ENCODE measurements at places on chromosomes 13 and 19.
A peak's percentile ranks its signal among the peaks of the same experiment; 100 is the strongest.

DNA sequence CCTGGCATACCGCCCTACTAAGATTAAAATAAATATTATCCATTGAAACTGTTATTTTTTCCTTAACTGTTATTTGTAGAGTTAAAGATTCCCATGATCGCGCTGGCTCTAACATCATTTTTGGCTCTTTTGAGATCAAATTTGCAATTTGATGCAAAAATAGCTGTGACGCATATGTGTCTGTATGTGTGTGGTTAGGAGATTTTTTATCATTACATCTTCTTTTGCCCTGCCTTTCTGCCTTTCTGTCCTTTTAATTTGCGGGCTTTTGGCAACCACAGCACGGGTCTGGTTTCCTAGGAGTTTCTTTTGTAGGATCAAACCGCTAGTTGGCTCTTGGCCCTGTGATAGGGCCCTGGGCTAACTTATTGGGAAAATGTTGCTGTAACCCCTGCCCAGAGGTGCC lies 37.3 kb upstream of the ALOX5AP start:
- DNase-seq, result no peak

DNA sequence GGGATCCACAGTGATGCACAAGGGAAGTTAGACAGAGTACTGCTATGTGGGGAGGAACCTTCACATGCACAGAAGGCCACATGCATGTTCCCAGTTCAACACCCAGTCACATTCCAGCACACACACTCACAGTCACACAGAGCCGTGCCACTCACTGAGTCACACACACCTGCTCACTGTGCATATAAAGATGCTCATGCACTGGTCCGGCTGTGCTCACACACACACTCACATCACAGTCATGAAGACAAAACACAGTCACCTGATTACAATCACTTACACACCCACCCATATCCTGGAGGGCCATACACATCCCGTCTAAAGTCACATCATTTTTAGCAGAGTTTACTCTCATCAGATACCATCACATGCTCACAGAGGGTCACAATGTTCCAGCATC lies 478 bp downstream of the CLC start:
- DNase-seq, result no peak

GRCh38 chr19:35862528-35862927 lies 5.8 kb downstream of the KIRREL2 start:
- DNase-seq, result no peak

- DNase-seq, result no peak
Observed at GRCh38 chr13:23672616-23673015, 102.4 kb downstream of the TNFRSF19 start.

DNA sequence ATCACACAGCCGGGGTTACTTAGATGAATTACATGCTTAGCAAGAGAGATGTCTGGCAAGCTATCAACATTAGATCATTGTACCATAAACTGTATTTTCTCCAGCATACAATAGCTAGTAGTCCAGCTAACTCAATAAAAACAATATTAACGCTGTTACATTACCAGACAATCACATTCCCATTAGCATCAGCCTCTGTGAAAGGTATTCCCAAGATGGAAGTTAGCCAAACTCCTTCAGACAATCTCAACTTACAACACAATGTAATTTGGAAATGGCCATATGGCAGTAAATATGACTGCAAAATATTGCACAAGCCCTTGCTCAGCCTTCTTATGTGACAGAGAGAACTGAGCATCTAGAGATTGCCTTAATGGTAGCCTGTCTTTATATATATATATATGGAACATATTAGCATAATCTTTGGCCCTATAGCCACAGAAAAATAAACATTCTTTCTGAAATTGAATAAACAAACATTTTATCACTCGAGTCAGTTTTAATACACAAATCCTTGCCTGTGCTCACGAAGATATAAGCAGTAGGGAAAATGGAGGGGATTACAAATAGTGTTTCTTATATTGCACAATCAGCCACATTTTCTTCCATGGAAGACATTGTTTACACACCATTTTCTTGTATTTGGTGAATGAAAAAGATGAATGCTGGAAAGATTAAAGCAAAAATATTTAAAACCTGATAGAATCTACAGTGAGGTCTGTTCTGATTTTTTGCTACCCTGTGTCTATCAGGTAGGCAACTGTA lies 1060.5 kb downstream of the DIAPH3 start:
- DNase-seq, result no peak

GRCh38 chr19:58538257-58539168 lies 5.4 kb upstream of the TRIM28 start:
- no peak for DNase-seq

- DNase-seq, result no peak
Observed at GRCh38 chr13:76523740-76524340, 362.4 kb downstream of the KCTD12 start.

DNA sequence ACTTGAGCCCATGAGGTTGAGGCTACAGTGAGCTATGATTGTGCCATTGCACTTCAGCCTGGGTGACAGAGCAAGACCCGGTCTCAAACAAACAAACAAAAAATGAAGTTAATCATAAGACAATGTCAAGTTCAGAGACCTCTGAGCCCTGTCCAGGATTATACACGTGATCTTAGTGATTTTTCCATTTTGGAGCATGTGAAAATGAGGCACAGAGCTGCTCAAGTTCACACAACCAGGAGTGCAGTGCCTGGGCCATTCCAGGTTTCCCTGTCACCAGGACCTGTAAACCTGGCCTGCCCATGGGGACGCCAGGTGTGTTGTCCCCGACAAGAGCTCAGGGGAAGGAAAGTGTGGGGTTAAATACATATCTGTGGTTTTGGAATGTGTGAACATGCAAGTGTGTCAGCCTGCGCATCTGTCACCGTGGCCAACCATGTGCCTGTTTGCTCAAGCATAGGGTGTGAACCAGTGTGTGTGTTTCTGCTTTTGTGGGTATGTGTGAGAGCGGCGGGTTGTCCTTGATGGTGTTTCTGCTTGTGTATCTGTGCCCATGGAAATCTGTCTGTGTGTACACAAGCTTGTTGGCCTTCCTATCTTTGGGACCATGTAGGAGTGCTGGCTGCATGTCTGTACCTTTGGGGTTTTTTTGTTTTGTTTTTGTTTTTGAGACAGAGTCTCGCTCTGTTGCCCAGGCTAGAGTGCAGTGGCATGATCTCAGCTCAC lies 1.5 kb upstream of the FXYD1 start:
- no peak for DNase-seq

- DNase-seq, result no peak
Observed at GRCh38 chr19:27824108-27824507, 1388.8 kb downstream of the UQCRFS1 start.

DNA sequence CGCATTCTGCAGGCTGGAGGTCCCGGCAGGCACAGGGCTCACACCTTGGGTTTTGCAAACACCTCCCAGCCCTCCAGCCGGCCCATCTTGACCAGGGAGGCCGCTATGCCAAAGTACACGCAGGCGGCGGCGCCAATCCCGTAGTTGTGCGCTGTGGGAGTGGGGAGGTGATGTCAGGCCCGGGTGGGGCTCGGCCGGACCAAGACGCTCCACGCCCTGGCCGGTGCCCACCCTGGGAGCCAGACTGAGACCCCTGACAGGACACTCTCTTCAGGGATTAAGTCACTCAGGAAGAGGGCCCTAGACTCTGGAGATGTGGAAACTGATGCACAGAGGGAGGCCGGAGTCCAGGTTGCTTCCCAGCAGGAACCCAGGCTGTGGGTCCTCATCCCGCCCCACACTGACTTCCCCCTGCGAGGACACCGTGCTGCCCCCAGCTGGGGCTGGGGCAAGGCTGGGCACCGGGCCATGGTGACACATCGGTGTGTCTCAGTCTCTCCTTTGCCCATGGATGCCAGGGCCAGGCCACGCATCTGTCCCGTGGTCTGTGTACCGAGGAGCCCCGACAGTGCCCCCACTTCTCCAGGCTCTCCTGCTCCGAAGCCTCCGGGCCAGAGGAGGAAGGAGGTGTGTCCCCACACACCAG lies 8.8 kb downstream of the NDUFA11 start:
- no peak for DNase-seq

DNA sequence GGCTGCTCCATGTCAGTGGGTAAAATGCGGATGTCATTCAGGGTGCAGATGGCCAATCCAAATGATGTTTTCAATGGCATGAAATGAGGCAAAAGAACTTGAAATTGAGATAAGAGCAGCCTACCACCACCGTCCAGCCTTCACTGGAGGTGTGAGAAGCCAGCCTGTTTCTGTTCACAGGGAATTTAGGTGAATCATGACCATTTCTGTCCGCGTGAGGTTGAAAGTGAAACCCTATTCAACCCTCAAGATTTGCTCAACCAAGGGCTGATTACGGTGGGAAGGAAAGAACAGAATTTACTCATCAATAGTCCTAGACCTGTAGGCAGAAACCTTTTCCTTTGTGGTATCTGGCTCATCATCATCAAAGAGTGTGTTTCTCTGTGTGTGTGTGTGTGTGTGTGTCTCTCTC lies 370.7 kb downstream of the COG6 start:
- DNase-seq, result peak; percentile 34

- DNase-seq, result no peak
Observed at GRCh38 chr19:4391701-4392483, 8.5 kb downstream of the SH3GL1 start.

GRCh38 chr19:15452111-15453047 lies 2.6 kb upstream of the WIZ start:
- DNase-seq, result no peak

DNA sequence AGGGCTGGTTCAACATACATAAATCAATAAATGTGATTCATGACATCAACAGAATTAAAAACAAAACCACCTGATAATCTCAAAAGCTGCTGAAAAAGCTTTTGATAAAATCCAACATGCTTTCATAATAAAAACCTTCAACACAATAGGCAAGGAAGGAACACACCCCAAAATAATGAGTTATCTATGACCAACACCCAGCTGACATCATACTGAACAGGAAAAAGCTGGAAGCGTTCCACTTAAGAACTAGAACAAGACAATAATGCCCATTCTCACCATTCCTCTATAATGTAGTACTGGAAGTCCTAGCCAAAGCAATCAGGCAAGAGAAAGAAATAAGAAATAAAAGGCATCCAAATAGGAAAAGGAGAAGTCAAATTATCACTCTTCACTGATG lies 116.2 kb upstream of the FREM2 start:
- no peak for DNase-seq

DNA sequence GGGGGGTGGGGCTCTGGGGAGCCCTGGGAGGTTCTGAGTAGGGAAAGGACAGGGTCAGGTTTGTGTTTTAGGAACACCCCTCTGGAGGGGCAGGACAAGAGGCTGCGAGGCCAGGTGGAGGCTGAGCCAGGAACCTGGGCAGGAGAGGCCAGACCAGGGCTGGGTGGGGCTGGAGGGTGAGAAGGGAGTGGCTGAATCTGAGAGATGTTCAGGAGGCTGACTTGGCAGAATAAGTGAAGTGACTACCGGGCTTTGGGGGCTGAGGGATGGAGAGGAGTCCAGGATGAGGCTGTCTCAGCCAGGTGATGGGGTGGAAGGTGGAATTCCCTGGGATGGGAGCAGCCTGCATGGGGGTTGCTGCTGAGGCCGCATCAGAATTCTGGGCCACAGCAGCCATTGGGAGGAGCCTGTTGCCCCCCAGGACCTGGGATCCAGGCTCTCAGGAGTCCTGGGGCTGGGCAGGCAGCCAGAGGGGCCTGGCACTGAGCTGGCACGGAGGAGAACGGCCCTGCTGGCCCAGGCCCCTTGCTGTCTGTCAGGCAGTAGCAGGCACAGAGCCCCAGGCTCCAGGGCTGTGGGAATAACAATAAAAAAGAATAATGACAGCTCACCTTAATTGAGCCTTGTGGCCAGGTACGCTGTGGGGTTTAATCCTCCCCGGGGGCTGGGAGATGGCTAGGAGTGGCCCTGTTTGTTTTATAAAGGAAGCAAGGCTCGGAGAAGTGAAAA lies 3.3 kb downstream of the PPP5C start:
- no peak for DNase-seq

DNA sequence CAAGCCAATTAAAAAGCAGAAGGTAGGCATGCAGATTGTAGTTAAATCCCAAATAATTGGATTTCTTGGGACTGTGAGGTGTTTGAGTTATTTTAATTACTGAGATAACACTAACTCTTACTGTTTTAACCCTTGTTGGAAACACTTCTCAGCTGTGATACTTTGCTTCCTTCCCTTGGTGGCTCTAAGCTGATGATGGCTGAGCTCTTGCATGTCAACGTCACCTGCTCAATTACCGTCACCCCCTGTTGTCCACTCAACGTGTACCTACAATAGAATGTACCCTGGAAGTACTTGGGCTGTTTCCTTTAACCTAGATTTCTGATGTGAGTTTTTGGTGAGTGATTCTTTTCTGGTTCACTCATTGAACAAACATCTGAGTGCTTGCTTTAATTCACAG lies 303.4 kb downstream of the SLC7A1 start:
- no peak for DNase-seq

GRCh38 chr19:33941133-33941532 lies 144.5 kb downstream of the KCTD15 start:
- no peak for DNase-seq

- DNase-seq, result no peak
Observed at GRCh38 chr19:54391589-54392061, 23.6 kb upstream of the TTYH1 start.

GRCh38 chr19:35518313-35518712 lies 4.9 kb upstream of the DMKN start:
- DNase-seq, result no peak

DNA sequence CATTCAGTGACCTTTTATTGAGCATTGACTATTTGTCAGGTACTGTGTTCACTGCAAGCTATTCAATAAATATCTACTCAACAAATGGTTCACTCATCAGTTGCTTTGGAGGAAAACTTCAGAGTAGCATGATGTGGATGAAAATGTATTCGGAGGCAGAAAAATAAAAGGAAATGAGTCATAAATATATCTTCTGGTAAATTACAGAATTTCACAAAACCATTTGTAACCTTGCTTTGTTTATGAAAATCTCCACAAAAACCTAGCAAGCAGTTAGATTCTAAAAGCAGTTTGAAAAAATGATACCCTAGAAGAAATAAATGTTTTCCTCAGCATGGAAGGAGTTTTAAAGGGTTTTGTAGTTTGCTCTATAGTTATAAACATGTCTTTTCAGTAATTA lies 399.6 kb downstream of the LMO7 start:
- no peak for DNase-seq

- DNase-seq, result no peak
Observed at GRCh38 chr13:49836516-49836915, 44.0 kb upstream of the KPNA3 start.

DNA sequence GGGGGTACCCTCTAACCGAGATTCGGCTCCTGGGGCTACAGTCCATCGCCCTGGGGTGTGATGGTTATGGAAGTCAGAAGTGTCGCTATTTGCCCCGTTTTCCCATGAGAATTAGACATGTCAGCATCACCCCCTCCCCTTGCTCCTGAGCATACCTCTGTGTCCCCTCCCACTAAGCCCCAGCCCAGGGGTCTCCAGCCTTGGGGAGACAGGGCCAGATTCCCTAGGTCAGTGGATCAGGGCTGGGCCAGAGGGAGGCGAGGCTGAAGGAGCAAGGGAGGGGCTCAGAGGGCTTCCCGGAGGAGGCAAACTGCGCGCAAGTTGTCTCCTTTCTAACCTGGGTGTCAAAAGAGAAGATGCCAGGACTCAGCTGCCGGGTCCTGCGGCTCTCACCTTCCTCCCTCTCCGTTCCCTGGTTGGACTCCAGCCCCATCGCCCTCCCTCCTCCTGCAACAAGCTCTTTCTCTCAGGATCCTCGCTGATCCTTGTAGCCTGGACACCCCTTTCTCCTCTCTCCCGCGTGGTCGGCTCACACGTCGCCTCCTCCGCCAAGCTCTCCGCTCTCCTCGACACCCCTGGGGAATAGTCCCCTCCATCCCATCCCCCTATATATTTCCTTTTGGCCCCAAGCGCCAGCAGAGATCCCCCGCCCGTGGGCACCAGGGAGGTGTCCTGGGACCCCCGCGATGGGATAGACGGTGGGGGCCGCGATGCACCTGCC lies 459 bp upstream of the TMEM59L start:
- no peak for DNase-seq

Measured in stimulated activated CD4-positive, alpha-beta T cell treated with anti-CD3 and anti-CD28 coated beads, Interleukin-12 subunit alpha, Interleukin-12 subunit beta, amount 100 ng/mL, for 24 hours (primary cell).